Fibroblast of skin of right biceps (primary cell): ENCODE measurements at places on chromosomes 16 and 17.

DNA sequence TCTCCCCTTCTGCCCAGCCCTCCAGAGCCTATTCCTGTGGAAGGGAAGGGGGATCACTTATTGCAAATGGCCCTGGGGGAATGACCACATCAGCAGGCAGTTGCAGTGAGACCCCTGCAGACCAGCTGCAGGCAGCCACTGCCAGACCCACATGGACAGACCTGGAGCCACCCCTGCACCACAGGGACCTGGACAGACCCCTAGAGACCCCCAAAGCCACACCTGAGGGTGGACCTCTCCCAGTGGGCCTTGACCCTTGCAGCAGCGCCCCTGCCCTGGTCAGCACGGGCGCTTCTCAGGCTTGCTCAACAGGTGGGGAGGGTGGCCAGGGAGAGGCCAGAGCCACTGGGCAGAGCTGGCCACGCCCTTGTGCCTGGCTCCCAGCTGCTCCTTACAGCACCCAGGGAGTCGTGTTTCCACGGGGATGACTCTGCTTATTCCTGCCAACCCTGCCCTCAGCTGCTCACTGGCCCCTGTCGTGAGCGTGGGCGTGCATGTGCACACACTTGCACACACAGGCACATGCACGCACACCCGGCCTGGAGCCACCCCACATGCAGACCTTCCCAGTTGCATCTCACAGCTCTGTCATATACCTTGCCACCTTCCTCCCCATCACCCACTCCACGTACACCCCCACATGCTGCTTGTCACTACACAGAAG lies 1.3 kb upstream of the SCN4A start:
- no peak for DNase-seq

DNA sequence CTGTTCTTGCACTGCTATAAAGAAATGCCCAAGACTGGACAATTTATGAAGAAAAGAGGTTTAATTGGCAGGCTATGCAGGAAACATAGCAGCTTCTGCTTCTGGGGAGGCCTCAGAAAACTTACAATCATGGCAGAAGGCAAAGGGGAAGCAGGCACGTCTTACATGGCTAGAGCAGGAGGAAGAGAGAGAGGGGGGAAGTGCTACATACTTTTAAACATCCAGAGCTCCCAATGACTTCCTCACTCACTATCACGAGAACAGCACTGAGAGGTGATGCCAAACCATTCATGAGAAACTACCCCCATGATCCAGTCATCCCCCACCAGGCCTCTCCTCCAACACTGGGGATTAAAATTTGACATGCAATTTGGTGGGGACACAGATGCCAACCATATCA lies 13.3 kb downstream of the WFIKKN2 start:
- no peak for DNase-seq

- DNase-seq = peak; percentile 93
These were observed 28.9 kb upstream of the MAP3K14 start for GRCh38 chr17:45345554-45346215.

DNA sequence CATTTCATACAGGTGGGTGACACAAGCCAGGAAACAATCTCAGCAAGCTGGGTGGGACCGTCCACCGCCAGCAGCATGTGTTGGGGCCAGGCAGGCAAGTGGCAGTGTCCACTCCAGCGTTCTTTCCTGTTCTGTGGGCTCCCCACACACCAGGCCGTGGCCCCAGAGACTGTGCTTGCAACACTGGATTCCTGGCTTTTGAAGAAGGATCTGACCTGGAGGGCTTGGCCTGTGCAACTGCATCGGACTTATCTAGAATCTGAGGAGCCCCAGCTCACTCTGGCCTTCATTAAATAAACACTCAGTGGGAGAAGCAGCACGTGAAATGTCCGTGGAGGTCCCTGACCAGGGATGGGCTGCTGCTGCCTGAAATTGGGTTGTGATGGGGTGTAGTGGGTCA lies 3.2 kb downstream of the KSR1 start:
- no peak for DNase-seq

- DNase-seq = no peak
These were observed 52.3 kb downstream of the MGAT5B start for GRCh38 chr17:76920364-76921139.

GRCh38 chr17:74738051-74738996 lies 1.3 kb downstream of the RAB37 start:
- no peak for DNase-seq

GRCh38 chr16:84391151-84392030 lies 23.1 kb downstream of the ATP2C2 start:
- no peak for DNase-seq

GRCh38 chr17:28524476-28525424 lies 18.6 kb downstream of the FOXN1 start:
- DNase-seq = peak; percentile 47

GRCh38 chr16:56116577-56116964 lies 74.7 kb upstream of the GNAO1 start:
- DNase-seq = no peak

DNA sequence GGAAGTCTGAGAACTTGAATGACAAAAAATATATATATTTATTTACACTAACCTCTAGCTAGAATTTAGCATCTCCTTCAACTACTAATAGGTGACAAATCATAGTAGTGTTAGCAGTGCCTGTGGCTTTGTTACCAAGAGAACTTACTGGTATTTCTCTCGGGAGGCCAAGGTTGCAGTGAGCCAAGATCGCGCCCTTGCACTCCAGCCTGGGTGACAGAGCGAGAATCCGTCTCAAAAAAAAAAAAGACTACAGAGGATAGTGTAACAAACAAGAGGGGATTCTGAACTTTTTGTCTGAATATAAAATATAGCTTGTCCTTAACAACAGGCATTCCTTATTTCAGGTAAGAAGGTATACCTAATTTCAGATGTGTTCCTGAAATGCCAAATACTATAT lies 1.3 kb upstream of the SUZ12 start:
- DNase-seq = no peak

DNA sequence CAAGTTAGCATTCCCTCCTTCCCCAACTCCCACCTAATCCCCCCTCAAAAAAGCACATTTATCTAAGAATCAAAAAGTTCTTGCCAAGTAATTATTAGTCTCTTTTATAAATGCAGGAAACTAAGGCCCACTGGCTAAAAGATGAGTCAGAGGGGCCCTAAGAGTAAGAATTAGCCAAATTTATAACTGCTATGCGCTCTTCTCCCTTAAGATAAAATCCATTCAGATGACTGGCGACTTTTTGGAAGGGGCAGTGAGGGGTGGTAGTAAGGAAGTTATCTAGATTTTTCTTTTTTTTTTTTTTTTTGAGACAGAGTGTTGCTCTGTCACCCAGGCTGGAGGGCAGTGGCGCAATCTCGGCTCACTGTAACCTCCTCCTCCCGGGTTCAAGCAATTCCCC lies 17.1 kb downstream of the ZNF652 start:
- peak; percentile 56 for DNase-seq

DNA sequence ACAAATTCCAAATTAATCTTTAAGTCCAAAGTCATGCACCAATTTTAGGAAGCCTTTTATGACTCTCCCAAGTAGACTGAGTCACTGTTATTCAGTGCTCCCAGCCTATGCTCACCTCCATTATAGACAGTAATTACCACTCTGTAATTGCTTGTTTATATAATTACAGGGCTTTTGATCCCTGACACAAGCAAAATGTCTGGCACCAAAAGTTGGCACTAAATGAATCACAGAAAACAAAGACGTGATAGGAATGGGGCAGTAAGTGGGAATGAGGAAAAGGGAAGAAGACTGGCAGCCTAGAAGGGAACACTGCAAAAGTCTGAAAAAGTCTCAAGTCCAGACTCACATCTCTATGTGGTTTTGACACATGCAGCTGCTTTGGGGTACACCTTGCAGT lies 94.1 kb downstream of the SLC39A11 start:
- DNase-seq = no peak

DNA sequence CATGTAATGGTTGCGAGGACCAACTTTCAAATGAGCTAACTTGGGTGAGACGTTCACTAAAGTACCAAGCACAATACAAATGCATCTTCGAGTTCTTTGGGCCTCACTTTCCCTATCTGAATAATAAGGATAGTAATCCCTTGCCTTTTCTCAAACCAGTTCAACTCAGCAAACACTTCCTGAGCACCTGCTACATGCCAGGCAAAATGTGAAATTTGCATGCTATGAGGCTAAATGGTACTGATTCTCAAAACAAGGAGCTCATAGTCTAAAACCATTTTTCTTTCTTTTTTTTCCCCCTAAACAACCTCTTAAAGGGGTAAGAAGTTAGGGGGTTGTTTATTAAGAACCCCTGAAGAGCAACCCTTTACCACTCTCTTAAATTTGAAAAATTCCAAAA lies 101.4 kb upstream of the HLF start:
- no peak for DNase-seq

DNA sequence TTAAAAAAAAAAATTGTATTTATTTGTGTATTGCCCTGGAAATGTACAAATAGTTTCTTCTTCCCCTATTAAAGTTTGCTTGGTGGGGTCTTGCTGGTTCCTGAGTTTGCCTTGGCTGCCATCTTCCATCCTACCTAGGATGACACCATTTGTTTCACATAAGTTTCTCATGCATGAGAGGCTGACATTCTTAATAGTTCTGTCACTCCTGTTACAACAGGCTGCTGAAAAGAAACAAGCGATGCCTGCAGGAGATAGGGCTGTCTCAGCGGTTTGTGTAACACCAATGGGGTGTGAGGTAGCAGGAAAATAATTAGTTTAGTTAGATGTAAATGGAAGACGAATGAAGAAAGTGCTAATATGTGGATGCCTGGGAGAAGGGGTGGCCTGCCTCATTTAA lies 1000.9 kb upstream of the RBFOX1 start:
- no peak for DNase-seq

GRCh38 chr16:76650582-76650981 lies 373.4 kb downstream of the CNTNAP4 start:
- no peak for DNase-seq

DNA sequence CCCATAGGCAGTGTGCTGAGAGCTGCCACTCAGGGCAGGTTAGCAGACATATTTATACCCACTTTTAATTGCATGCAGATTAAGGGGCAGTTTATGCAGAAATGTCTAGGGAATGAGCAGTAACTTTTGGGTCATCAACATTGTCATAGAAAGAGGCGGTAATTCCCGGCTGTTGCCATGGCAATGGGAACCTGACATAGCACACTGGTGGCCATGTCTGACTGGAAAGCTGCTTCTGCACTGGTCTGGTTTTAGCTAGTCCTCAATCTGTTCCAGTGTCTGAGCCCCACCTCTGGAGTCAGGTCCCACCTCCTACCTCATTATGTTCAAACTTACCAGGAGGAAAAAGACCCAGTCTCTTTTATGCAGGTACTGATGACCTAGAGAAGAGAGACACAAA lies 31.5 kb upstream of the TNRC6C start:
- DNase-seq = no peak

- DNase-seq = no peak
These were observed 28.4 kb downstream of the UBALD1 start for GRCh38 chr16:4586291-4586690.
